Ureter (tissue), 1 donor: ENCODE measurements at places on chromosomes 12 and 14. TPM values are rescaled to one million over a fixed set of nuclear protein-coding genes. Genes with fewer than 3 reads are reported as not detected.

- DNase-seq = peak; percentile 72
Measured at GRCh38 chr12:124852329-124852831, 11.3 kb downstream of the SCARB1 start.

- DNase-seq = peak; percentile 85
Measured at GRCh38 chr12:53047221-53048032, 2.4 kb upstream of the TNS2 start.

DNA sequence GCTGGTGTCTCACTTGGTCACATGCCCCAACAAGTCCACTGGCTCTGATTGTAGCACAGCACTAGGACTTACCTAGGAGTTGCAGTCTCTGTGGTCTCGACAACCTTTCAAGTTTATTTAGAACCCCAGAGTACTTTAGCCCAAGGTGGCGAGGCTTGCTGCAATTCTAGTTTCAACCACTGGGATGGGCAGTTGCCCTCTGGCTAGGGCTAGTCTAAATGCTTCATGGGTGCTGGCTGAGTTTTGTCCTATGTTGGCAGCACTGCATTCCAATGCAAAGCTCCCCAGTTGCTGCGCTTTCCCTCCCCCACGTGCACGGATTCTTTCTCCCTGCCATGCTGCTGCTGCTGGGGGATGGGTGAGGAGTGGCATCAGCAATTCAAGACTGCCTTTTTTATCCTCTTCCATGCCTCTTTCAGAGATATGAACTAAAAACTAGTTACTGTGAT lies 207.9 kb downstream of the SYNE2 start:
- no peak for DNase-seq

DNA sequence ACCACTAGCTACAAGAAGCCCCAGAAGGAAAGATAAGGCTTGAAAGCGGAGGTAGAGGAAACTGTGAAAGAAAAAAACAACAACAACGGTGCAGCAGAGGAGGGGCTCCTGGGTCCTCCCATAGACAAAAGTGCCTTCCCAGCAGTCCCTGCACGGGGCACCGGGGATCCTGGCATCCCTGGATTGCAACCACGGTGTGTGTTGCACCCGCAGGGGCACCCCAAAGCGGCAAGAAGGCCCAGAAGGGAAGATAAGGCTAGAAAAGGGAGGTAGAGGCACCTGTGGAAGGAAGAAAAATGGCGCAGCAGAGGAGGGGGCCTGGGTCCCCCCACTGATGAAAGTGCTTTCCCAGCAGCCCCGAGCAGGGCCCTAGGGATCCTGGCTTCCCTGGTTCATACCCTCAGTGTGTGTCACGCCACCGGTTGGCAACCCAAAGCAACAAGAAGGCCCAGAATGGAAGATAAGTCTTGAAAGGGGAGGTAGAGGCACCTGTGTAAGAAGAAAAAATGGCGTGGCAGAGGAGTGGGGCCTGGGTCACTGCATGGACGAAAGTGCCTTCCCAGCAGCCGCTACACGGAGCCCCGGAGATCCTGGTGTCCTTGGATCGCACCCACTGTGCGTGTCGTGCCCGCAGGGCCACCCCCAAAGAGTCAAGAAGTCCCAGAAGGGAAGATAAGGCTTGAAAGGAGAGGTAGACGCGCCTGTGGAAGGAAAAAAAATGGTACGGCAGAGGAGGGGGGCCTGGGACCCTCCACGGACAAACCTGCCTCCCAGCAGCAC lies 281.0 kb downstream of the ALG10 start:
- DNase-seq = no peak

DNA sequence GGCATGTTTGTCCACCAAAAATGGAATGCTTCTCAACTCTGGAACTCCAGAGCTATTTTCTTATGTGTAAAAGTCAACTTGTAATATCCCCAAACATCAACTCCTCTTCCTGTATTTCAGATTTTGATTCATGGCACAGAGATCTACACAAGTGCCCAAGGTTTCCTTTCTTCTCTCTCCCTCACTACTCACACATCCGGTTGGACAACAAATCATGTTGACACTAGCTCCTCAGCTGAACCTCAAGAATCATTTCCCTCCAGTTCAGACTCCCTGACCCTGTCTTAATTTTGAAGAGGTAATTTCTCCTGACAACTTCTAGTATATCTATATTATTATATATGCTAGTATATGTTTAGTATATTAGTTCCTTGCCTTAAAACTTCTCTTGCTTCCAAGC lies 485.4 kb upstream of the CCDC196 start:
- no peak for DNase-seq

DNA sequence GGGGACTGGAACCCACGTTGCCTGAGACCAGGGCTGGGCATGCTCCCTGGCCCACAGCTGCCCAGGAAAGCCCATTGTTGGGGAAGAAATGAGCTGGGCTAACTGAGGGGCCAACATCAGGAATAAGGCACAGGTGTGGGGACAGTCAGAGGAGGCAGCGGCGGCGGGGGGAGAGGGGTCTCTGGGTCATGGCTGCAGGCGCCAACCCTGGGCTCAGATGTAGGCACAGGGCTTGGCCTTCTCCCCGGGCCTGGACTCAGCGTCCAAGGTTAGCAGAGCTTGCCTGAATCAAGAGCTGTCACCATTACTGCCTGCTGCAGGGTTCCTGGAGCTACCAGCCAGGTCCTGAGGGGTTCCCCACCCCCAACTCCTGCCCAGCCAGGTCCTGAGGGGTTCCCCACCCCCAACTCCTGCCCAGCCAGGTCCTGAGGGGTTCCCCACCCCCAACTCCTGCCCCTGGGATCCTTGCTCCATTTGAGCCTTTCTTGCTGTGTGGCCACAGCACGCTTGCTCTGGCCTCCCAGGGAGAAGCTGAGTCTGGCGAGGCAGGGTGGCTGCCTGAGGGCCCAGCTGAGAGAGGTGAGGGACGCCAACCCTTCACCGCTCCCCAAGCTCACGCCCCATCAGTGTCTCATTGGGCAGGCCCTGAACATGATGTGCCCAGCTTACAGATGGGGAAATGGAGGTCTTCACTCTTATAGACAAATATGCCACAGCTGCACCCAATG lies 6.2 kb downstream of the CHGA start:
- DNase-seq = no peak

- no peak for DNase-seq
Measured at GRCh38 chr14:102571043-102571442, 21.4 kb upstream of the RCOR1 start.

GRCh38 chr12:67161322-67161918 lies 107.7 kb upstream of the CAND1 start:
- no peak for DNase-seq

GRCh38 chr14:31206536-31207286 lies 882 bp downstream of the HECTD1 start:
- DNase-seq = peak; percentile 46

DNA sequence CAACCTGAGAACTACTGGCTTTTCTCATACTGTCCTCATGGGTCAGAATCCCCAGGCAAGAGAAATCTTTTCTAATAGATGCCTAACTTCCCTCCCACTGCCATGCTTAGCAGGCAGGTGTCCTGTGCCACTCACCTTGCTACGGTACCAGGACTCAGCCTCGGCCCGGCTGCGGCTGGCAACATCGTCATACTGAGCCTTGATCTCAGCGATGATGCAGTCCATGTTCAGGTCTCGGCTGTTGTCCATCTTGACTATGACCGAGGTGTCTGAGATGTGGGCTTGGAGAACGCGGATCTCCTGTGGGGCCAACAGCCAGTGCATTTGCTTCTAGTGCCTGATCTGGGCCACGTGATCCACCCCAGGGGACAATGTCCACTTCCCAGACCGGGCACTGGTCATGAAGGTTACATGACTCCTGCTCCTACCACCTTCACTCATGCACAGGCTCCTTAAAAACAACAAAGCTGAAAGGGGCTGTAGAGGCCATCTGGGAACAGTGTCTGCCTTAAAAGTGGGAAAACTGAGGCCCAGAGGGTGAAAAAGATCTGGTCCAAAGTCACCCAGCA lies 4.1 kb downstream of the KRT85 start:
- no peak for DNase-seq

GRCh38 chr12:48092611-48093010 lies 13.3 kb downstream of the SENP1 start:
- no peak for DNase-seq

Gene RD3L
- total RNA-seq = not detected

Gene EPYC
- not detected for total RNA-seq

Gene KLRC2
- total RNA-seq = 3.1 TPM

Gene SYT10
- total RNA-seq = 0.16 TPM

Gene AKAP6
- total RNA-seq = 16.5 TPM

Gene RASSF3
- total RNA-seq = 42.6 TPM

Gene CSRP2
- 41.7 TPM for total RNA-seq

Gene KLRD1
- total RNA-seq = 7.8 TPM

Gene IFNG-AS1
- total RNA-seq = 0.49 TPM

Gene TMEM121
- total RNA-seq = 1.1 TPM

Gene ENO2
- total RNA-seq = 29.6 TPM

Gene CD4
- 18.0 TPM for total RNA-seq

Gene ANKRD33
- total RNA-seq = not detected

Gene ART4
- total RNA-seq = 1.5 TPM

Gene RAPGEF3
- 83.4 TPM for total RNA-seq
